ENCODE measurements at places on chromosomes 2 and 18.

DNA sequence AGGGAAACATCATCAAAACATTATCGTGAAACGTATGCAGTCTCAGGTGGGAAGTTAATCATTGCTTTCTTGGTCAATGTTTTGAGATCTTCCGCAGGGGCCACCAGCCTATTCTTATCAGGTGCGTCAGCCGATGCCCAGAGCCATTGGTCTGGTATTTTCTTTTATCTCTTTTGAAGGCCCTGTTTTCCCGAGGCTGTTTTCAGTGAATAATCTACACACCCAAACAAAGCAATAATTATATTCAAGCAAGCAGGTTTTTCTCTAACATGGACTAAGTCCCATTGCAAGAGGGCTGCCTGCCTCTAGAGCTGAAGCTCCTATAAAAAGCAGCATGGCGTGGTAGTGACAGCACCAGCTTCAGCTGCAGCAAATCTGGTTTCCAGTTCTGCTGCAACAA, 430.0 kb upstream of the ID2 start:
- DNase-seq = no peak

DNA sequence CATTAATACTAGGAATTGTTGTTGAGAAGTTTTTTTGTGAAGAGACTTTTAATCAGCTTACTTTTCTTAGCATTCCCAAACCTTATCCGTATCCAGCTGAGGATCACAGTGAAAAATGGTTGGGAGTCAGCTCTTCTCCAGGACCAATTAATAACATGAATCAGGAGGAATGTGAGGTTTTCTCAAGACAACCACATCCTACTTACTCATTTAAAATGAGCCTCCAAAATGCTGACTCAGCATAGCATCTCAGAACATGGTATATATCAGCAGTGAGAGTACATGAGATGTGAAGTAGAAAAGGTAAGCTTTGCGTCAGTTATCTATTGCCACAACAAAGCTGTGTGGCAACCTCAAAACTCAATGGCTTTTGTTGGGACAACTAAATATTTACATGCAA, 140.3 kb downstream of the NRP2 start:
- no peak for DNase-seq

DNA sequence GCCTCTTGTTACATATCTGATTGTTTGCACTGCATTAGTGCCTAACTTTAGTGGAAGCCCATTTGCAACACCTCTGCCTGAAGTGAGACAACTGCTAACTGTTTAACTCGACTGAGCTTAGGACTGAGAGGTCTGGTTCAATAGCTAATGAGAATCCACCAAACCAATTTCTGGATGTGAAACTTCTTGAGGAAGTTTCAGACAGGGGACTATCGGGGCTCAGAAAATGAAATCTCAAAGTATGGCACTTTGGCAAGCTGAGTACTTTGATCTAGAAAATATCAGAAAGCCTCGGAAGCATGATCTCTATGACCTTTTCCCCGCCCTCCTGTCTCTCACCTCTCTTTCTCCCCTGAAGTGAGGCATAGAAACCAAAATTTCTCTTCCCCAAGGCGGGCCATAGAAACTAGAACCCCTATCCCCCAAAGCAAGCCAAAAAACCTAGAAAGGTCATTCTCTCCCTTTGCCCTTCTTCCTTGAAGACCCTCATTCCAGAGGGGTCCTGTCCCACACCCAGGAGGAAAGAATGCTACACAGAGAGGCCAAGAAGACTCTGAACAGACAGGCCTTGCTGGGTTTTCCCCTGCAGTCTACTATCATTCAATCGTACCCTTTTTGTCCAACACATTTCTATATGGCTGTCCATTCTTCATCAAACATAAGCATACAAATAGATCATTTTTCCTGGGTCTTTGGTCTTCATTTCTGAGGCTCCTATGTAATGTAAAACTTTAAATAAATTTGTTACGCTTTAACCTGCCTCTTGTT, 69.6 kb upstream of the CREB1 start:
- DNase-seq = no peak

DNA sequence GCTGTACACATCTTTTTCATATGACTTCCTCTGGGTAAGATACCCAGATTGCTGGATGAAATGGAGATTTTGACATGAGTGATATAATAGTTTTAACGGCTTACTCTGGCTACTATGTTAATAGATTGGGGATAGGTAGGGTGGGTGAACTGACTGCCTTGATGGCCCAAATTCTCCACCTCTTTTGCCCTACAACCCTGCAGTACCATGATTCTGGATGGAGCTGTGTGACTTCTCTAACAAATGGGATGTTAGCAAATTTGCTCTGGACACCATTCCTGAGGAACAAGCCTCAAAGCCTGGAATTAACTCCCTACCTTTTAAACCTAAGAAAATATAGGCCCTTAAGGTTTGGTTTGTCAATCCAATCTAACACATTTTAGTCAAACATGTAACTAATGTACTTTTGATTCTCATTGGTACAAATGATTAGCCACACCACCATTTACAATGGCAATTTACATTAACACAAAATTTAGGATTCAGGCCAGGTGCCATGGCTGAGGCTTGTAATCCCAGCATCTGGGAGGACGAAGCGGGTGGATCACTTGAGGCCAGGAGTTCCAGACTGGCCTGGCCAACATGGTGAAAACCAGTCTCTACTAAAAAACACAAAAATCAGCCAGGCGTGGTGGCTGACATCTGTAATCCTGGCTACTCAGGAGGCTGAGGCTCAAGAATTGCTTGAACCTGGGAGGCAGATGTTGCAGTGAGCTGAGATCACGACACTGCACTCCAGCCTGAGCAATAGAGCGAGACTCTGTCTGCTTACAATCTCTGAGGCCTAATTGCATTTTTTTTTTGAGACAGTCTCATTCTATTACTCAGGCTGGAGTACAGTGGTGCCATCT, 12.8 kb downstream of the CLK1 start:
- DNase-seq = no peak

- no peak for DNase-seq
Observed at GRCh38 chr2:46993501-46993900, 77.9 kb upstream of the MCFD2 start.

DNA sequence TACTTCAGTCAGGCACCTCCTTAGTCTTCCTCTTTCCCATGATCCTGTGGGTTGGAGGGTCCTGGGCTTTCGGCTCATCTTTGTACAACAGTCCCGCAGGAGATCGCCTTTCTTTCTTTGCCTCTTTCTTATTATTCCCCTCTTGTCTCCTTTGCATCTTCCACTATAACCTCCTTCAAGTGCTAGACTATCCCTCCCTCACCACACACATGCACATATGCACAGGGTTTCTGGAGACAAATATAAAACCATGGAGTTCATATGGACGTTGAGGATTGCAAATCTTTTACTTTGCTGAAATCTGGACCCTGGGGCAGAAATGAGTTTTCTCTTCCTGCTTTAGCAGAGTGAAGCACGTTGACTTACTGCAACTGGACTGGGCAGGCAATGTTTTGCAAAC, 80.3 kb downstream of the TMEM17 start:
- DNase-seq = no peak

GRCh38 chr18:58557008-58557435, 71.9 kb downstream of the ALPK2 start:
- no peak for DNase-seq
